Stimulated activated CD8-positive, alpha-beta memory T cell treated with anti-CD3 and anti-CD28 coated beads, Interleukin-15, amount 100 ng/mL, for 1 hour (primary cell): ENCODE measurements at places on chromosomes 16 and 17.

DNA sequence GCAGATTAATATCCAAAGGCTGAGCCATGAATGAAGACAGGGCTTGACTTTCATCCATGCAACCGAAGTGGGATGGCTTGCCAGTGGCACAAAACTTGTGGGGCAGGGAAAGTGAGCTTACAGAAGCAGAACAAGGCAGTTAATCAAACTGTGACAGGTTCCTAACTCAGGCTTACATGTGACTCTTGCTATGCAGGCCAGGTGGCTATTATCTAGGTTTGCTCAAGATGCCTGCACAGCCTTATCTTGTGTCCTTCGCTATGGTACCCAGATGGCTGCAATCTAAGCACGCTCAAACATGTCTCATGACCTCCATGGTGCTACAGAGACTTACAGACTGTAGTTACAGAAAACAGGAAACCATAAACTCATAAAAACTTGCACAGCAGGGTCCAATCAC, 8.6 kb upstream of the DNAH9 start:
- no peak for DNase-seq

DNA sequence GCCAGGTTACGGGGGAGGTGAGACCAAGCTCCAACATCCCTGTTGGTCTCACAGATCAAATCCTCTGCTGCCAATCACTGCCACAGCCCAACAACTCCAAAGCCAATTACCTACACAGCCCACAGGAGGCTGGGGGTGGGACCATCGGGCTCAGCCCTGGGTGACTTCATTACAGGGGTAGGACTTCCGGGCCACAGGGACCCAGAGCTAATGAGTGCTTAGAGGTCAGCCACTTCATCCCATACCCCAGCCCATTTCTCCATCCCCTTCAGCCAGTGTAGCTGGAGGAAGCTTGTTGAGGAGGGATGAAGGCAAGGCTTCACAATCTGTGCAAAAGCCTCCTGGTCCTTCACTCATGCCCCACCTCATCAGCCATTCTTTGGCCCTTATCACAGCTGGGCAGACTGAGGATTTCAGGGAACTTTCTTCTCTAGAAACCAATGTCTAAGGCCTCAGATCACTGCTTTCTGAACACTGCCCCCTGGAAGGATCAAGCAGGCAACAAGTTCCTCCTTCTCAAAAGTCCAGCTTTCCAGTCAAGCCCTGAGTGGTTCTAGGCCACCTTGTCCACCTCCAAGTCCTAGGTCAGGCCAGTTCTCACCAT, 5.8 kb downstream of the FOXN1 start:
- DNase-seq = no peak

DNA sequence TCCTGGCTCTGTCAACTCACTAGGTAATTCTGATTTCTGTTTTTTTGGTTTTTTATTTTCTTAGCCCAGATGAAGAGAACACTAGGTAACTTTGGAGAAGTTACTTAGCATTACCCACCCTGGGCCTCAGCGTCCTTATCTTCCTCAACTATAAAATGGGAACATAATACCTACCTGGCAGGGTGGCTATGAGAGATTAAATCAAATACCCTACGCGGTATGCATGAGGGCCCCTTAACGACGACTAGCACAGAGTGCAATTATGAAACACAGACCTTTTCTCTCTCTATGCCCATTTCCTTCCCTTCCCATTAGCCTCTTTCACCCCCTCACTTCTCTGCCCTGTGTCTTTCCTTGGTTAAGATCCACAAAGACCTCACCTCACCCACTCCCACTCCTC, 11.1 kb downstream of the XPO6 start:
- no peak for DNase-seq

- DNase-seq = no peak
Measured at GRCh38 chr16:48383877-48384519, 1.2 kb downstream of the SIAH1 start.

DNA sequence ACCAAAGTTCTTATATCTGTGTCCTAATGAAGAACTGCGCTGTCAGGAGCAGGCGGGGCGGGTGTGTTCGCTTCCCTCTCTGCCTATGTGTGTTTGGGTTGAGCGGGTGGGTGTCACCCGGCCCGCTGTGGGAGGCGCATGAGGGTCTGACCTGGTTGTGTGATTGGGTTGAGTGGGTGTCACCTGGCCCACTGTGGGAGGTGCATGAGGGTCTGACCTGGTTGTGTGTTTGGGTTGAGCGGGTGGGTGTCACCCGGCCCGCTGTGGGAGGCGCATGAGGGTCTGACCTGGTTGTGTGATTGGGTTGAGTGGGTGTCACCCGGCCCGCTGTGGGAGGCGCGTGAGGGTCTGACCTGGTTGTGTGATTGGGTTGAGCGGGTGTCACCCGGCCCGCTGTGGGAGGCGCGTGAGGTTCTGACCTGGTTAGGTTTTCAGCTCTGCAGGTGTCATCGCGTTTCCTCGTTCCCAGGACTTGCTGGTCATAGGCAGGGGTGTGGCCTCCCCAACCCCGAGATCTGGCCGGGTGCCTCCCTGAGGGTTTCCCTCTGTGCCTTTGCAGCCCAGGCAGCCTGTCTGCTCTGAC, 69.6 kb upstream of the ZNF750 start:
- peak; percentile 15 for DNase-seq

DNA sequence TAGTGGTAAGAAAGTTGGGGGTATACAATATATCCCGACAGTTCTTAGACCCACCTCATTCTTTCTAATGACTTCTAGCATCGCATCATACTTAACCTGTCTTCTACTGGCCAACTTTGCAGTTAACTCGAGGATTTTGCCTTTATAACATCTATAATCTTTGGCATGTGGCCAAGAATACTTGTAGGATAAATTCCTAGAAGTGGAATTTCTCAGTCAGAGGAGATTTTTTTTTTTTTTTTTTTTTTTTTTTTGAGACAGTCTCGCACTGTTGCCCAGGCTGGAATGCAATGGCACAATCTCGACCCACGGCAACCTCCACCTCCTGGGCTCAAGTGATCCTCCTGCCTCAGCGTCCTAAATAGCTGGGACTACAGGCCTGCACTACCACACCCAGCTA, 253.5 kb downstream of the MRTFB start:
- DNase-seq = no peak

DNA sequence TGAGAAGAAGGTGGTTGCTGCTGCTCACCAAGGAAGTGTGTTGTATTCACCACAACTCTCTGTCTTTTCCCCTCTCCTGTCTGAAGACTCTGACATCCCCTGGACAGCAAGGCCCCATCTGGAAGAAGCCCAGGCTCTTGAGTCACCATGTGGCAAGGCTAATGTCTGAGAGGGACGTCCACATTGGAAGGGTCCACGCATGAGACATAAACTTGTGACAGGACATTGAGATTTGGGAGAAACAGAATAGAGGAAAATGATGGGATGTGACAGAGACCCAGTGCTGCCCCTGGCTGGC, 176.5 kb downstream of the IRF8 start:
- no peak for DNase-seq

GRCh38 chr17:19558946-19559345, 25.3 kb downstream of the SLC47A1 start:
- no peak for DNase-seq

DNA sequence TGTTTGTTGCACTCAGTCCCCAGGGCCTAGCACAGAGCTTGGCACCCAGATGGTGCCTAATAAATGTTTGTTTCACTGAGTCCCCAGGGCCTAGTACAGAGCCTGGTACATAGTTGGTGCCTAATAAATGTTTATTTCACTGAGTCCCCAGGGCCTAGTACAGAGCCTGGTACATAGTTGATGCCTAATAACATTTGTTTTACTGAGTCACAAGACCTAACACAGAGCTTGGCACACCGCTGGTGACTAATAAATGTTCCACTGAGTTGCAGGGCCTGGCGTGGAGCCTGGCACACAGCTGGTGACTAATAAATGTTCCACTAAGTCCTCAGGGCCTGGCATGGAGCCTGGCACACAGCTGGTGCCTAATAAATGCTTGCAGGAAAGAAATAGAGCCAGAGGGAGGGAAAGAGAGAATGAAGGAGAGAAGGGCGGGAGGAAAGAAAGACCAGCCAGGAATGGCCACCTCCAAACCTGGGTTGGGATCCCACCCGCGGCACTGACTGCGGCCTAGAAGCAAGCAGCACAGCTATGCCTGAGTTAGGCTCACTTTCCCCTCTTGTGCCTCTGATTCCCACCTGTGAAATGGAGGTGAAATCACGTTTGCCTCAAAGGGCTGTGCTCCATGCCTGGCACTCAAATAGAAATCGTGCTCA, 7.5 kb downstream of the SLC5A11 start:
- no peak for DNase-seq

GRCh38 chr17:43570518-43570928, 24.4 kb upstream of the ETV4 start:
- DNase-seq = no peak

GRCh38 chr17:78806451-78806850, 24.4 kb upstream of the CYTH1 start:
- DNase-seq = no peak
